ENCODE measurements at places on chromosomes 13 and 19.

DNA sequence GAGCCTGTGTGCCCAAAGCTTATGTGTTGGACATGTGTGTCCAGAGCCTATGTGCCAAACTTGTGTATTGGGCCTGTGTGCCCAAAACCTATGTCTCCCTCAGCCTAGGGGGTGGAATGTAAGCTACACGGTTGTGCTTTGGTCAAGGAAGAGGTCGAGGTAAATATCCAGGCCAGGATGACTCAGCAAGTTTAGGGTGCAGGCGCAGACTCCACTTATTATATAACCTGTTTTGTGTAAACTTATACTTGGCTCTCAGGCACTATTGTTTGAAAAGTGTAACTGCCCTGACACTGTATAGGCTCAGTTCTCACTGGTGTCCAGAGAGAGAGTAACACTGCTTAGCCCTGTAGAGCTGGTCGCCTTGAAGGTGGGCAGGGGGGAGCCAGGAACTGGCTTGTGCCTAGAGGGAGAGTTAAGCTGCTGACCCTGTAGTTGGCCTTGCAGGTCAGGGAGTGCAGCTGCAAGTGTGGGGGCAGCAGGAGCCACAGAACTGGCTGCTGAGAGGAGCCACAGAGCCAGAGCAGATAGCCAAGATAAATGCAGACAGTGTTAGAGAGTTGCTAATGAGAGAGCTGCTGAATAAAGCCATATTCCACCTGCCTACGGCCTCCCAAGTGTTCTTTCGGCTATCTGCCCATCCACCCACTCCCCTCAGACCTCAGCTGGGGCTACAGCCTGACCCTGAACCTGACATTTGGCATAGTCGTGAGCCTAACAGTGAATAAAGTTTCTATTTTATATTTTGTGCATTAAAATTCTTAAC, 517.2 kb upstream of the SLITRK1 start:
- no peak for DNase-seq

- no peak for DNase-seq
These were observed 5.8 kb downstream of the PLPPR3 start for GRCh38 chr19:815775-816499.

DNA sequence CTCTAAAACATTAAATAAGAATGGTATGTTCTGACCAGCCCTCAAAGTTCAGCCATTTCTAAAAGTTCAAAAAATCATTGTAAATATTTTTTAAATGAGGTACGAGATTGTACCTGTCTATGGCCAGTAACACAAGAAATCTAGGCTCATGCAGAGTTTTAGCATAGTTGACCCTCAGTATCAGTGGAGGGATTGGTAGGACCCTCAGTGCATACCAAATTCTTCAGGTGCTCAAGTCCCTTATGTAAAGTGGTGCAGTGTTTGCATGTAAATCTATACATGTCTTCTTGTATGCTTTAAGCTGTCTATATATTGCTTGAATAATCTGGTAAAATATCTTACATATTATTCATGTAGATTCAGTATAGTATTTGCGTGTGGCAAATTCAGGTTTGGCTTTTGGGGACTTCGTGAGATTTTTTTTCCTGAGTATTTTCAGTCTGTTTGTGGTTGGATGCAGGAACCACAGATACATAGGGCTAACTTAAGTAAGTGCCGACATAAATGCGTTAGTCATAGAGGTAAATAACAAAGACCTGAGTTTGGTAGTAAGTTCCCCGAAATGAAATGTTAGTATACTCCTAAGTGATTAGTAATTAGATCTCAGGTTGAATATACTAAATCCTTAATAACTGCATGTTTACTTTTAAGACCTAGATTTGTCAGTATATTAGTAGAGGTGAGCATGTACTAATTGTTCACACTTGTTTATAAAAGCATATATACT, 7.8 kb downstream of the MIR17HG start:
- DNase-seq = no peak

GRCh38 chr19:46369817-46370216, 22.9 kb downstream of the PPP5C start:
- DNase-seq = no peak

DNA sequence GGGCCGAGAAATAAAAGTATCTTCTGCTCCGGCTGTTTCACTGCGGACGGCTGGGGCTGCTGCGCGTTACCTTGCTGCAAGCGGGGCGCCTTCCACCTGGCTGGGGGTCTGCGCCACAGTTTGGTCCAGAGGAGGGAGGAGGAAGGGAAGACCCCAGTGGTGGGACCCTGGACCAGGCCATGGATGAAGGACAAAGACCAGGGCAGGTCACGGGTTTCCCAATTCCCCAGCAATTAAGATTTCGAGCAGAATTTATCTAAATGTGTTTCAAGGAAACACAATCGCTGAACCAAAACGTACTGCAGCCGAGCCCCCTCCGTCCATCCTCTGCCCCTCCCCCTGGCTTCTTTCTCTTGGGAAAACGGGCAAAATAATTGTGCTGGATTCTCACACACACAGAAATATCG, 2.9 kb downstream of the SOX1 start:
- no peak for DNase-seq

DNA sequence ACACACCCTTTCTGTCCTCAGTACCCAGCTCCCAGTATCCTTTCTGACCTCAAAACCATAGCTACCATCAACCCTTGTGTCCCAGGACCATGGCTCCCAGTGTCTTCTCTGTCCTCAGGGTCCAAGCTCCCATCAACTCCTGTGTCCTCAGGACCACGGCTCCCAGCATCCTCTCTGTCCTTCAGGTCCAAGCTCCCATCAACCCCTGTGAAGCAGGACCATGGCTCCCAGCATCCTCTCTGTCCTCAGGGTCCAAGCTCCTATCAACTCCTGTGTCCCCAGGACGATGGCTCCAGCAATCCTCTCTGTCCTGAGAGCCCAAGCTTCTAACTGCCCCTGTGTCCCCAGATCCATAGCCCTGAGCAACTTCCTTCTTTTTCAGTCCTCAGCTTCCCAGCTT, 1.7 kb upstream of the CADM4 start:
- DNase-seq = no peak
